AG10803 (cell line): ENCODE measurements at places on chromosomes 5 and 9.

DNA sequence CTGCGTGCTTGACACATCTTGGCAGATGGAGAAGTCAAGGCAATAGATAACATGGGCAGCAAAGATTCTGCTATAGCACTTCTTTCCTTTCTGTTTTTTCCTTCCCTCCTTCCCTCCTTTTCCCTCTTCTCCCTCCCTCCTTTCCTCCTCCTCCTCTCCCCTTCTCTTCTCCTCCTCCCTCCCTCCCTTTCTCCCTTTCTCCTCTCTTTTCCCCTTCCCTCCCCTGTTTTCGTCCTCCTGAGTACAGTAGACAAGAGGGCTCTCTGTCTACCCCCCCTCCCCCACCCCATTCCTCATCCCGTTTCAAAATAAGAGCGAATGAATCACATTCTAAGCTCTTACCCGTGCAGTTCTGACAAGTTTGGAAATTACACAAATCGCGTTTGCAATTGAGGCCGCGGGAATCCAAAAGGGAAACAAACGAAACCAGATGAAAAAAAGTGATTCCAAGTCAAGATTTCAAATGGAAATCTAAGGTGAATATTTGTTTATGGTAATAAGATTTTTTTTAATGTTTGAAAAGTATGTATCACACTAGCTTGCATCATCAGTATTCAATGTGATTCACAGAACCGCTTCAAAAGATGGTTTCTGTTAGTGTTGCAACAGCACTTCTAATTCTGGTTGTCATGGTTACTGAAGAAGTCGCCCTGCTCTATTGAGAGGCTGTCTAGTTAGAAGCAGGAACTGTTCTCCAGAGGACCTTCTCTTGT is 1.3 kb downstream of the NIM1K start:
- peak; percentile 94 for DNase-seq

- no peak for DNase-seq
Measured at GRCh38 chr5:142411656-142412425, 87.0 kb upstream of the SPRY4 start.

- DNase-seq = no peak
Measured at GRCh38 chr9:39588500-39589137, 233.2 kb downstream of the SPATA31A1 start.

DNA sequence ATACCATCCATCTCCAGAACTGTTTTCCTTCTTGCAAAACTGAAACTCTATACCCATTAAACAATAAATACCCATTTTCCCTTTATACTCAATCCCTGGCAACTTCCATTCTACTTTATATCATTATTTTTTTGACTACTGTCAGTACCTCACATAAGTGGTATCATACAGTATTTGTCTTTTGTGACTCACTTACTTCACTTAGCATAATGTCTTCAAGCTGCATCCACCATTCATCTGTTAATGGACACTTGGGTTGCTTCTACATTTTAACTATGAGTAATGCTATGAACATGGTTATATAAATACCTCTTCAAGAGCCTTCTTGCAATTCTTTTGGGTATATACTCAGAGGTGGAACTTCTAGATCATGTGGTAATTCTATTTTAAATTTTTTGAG is 11.6 kb upstream of the TYRP1 start:
- peak; percentile 25 for DNase-seq

DNA sequence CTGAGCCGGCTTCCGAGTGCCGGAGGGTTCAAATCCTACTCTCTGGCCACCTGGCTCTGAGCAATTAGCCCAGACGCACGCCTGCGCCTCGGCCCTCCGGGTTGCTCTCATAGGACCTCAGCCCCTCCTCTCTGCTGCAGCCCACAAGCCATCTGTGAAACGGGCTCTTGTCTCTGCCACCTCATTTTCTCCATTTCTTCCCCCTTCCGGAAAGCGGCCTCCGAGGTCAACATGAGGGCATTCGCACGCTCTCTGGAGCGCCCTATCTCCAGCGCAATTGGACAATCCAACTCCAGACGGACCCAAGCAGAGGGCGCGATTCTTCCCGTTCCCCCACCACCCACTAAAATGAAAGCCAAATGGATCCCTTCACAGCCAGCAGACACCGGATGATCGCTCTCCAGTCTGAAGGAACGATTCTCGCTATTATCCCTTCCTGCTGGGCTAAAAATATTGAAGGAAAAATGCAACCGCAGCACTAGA is 41.5 kb downstream of the VAV2 start:
- peak; percentile 55 for DNase-seq

- DNase-seq = no peak
Measured at GRCh38 chr9:3699883-3700282, 174.1 kb upstream of the RFX3 start.

DNA sequence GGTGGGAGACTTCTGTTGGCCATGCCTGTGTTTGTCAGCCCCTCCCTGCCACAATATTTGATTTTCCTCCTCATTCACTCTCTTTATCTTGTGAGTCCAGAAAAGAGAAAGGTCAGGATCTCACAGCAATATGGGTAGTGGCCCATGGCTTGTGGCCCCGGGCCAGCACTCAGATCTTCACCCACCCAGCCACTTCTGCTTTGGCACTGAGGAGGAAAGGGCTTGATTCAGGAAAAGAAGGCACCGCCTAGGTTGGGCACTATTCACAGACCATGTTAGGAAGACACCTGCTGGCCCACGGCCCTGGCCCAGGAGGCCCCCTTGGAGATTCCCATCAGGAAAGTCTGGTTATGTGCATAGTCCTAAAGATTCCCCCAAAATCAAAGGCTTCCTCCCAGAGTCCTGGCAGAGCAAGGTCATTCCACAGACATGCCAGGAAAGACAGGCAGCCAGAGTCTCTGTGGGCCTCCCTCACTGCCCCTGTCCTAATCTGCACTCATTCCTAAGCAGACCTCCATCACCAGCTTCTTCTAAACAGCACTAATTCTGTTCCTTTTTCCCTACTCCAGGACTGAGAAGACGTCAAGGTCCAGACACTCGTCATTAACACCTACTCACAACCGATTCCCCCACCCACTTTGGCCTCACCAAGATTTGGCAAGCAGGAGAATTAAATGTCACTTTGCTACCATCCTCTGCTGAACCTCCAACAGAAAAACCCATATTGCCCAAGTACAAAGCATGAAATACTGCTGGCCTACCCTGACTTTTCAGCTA is 179.3 kb downstream of the DEPDC1B start:
- no peak for DNase-seq

DNA sequence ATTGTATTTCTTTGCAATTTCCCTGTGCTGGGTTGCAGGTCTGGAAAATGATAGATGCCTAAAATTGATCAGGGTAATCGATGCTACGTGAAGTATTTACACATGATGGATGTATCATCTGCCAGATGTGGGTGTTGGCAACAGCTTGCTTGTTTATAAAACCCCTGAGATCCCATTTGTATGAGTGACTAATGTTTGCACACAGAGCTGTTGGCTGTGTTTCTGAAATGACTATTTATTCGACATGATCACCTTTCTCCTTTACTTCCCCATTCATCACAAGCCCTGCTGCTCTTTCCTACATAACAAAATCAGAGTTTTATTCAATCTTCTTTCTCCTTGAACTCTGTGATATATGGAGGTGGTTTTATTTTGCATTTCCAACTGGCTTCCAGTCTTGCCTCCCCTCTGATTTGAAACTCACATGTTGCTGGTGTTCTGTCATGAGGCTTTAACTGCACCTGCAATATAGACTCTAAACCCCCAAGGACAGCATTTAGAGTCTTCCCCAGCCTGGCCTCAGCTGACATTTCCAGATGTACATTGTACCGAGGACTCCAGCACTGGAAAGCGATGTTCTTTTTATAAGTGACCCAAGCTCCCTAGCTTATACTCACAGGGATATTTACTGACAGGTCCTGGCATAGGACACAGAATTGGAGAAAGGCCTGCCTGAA is 50.7 kb upstream of the SHB start:
- no peak for DNase-seq

DNA sequence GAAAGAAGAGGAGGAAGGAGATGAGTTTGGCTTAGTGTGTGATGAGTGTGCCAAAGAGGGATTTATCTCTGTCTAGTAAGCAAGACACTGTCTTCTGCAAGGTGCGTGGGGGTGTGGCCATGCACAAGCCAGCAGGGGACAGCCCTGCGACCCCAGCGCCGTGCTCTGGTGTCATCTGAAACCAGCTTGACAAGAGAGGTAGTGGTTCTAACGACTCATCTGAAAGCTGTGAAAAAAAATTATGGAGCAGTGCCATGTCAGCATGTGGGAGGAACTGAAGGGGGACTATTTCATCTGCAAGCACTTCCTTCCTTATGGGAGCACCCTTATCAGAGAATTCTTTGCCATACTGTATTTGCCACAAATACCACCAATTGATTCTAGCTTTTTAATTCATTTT is 398.6 kb downstream of the PSAT1 start:
- no peak for DNase-seq

GRCh38 chr9:88291856-88292255 is 96.4 kb upstream of the SPIN1 start:
- no peak for DNase-seq

DNA sequence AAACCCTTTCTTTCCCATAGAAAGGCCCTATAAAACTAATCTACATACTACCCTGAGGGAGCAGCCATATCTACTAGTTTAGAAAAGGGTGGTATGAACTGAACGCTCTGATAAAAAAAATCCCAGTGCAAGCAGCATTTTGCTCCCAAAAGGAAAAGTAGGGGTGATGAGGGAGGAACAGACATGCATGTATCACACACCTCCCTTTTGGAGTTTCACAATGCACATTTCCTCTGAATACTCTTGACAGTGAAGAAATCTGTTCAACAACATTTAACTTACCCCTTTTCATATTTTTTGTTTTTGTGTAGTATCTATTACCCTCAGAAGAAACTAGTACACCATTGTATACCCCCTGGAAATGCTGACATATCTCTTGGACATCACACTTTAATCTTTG is 411.4 kb downstream of the MAT2B start:
- DNase-seq = no peak

DNA sequence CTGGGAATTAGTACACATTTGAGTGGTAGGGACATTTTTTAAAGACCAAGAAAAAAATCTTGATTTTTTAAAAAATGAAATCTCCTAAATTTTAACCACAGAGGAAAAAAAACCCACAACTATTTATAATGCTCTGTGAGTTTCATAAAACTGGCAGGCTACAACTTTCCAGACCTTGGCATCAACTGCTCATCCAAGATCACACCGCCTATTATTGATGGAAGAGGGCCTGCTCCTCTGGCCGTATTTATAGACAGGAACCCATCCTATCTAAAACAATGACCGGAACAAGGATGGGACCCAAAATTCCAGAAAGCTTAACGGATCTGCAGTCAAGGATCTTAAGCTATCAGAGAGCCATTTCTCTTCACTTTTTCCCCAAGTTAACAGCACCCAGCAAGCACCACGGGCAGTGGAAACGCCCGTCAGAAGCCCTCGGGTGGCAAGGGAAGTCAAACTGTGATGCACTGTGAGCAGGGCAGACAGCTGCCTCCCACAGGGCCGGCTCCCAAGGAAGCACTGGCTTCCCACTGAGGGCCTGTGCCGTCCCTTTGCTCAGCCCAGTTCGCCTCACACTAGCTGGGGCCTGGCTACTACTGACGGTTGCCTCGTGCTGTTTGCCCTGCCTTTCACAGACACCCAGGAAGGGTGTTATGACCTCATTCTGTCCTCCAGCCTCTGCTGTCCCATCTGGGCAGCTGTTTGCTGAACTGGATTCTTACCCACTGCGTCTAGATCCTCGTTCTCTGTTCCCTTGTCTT is 62.8 kb downstream of the CDC14B start:
- peak; percentile 73 for DNase-seq

- DNase-seq = no peak
Measured at GRCh38 chr5:74613283-74613682, 27.2 kb downstream of the ENC1 start.

GRCh38 chr5:138664276-138664943 is 88.8 kb upstream of the CTNNA1 start:
- peak; percentile 58 for DNase-seq

GRCh38 chr9:130262771-130263170 is 2.8 kb upstream of the HMCN2 start:
- DNase-seq = no peak

- DNase-seq = no peak
Measured at GRCh38 chr9:133888048-133888808, 103.9 kb downstream of the VAV2 start.

DNA sequence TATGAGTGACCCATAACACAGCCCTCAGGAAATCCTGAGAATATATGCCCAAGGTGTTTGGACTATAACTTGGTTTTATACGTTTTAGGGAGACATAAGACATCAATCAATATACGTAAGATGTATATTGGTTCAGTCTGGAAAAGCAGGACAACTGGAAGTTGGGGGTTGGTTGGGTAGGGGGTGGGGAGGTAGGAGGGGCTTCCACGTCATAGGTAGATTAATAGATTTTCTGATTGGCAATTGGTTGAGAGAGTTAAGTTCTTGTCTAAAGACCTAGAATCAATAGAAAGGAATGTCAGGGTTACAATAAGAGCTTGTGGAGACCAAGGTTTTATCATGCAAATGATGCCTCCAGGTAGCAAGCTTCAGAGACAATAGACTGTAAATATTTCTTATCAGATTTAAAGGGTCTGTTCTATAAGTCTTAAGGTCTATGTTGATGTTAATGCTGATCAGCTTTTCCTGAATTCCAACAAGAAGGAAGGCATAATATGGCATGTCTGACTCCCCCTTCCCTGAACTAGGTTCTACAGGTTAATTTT is 2267.7 kb upstream of the ACO1 start:
- no peak for DNase-seq

DNA sequence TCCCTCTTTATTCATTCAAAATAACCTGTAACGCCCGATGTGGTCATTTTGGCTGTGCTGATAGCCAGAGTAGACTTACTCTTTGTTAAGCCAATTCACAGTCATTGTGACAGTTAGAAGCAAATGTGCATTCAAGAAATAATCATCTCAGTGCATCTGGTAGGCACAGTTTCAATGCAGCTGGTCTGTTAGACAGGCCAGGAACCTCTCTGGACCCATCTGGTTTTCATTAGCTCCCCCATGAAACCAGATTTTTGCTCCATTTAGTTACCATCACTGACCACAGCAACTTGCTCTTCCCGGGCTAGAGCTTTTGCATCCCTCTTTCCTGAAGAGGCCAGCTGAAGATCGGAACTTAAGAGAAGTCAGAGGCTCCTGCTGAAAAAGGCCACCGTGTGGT is 284.2 kb downstream of the NSG2 start:
- peak; percentile 84 for DNase-seq

GRCh38 chr5:161212123-161212712 is 334.3 kb downstream of the GABRB2 start:
- no peak for DNase-seq

DNA sequence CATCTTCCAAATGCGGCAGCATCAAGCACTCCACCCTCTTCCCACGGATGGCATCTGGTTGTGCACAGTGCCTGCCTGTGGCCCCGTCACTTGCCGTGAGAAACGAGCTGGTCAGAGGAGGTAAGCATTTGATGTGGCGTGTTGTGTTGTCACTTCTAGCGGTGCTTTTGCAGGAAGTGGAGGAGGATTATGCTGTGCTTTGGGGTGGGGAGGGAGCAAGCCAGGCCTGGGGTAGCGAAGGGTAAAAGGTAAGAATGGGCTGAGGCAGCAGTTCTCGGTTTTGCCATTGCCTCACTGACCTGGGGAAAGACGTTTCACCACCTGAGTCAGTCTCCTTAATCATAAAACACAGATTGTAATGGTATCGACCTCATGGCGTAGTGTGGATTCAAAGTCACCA is 2.3 kb upstream of the POMT1 start:
- DNase-seq = no peak
